Adipocyte (in vitro differentiated cells): ENCODE measurements at places on chromosomes 11 and 22.

- DNase-seq, result no peak
These were observed 7.1 kb upstream of the GAS2L1 start for GRCh38 chr22:29299136-29299900.

GRCh38 chr11:117481885-117482284, 154.2 kb downstream of the CEP164 start:
- DNase-seq, result no peak

DNA sequence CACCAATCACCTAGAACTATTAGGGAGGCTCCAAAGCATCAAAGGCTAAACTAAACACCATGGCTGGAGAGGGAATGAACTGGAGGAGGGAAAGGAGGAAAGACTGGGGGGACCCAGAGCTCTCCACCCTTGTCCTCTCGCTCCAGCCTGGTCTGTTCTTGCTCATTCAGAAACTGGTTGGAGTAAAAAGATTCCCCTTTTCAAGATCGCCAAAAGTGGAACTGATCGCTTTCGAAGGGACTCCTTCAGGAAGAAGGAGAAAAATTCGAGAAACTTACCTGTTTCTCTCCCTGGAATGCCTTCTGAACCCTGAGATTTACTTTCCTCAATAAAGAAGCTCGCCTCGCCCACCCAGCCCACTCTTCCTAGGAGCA, 46.9 kb downstream of the OR4D9 start:
- DNase-seq, result no peak

GRCh38 chr11:5624489-5625279, at the start of gene TRIM34:
Gene TRIM34, plus strand, starts transcription at chr11:5625001. Its CDS starts 7,331 bp downstream, at chr11:5632332.
- DNase-seq, result peak; percentile 87

DNA sequence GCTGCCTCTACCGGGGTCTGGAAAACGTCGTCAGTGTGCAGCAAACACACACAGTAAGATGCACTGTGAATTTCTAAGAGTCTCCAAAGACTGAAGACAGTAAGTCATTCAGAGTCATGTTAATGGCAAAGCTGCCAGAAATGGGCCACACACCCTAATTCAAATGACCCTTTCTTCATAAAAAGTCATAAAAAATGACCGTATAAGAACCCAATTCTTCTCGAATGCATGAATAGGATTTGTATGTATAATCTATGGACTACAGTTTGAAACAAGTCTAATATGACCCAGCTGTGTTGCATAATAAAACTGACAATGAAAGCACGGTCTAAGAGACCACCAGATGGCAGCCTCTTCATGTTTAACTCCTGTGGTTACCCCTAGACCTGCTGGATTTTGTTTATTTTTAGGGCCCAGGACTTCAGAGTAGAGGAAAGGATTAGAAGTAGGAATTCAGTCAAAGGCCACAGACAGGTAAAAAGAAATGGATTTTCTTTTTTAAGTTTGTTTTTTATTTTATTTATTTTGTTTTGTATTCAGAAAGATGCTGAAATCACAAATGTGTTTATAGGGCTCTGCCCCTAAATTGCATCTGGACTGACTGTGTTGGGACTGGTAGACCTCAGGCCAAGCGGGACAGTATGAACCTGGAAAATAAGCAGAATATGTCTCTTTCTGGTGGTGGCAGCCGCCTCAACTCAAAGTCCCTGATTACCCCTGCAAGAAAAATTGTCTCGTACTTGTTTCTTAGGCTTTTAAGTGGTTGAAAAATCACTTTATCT, 32.1 kb upstream of the SLC5A12 start:
- peak; percentile 92 for DNase-seq

- no peak for DNase-seq
These were observed 525 bp downstream of the SLC22A12 start for GRCh38 chr11:64591257-64592233.

GRCh38 chr11:23013509-23013908, 153.2 kb upstream of the CCDC179 start:
- DNase-seq, result no peak

DNA sequence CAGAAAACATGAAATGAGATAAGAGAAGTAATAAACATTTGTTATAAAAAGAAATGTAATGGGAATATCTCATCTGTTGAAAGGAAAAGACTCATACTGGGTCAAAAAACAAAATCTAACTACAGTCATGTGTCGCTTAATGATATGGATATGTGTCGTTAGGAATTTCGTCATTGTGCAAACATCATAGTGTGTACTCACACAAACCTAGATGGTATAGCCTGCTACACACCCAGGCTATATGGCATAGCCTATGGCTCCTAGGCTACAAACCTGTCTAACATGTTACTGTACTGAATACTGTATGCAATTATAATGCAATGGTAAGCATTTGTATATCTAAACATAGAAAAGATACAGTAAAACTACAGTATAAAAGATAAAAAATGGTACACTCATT, 89.8 kb upstream of the ZC3H12C start:
- no peak for DNase-seq

- DNase-seq, result no peak
These were observed 238.7 kb upstream of the PLET1 start for GRCh38 chr11:112499153-112499880.
